ENCODE measurements at places on chromosomes 7 and 10. TPM values are rescaled to one million over a fixed set of nuclear protein-coding genes. Genes with fewer than 3 reads are reported as not detected.

DNA sequence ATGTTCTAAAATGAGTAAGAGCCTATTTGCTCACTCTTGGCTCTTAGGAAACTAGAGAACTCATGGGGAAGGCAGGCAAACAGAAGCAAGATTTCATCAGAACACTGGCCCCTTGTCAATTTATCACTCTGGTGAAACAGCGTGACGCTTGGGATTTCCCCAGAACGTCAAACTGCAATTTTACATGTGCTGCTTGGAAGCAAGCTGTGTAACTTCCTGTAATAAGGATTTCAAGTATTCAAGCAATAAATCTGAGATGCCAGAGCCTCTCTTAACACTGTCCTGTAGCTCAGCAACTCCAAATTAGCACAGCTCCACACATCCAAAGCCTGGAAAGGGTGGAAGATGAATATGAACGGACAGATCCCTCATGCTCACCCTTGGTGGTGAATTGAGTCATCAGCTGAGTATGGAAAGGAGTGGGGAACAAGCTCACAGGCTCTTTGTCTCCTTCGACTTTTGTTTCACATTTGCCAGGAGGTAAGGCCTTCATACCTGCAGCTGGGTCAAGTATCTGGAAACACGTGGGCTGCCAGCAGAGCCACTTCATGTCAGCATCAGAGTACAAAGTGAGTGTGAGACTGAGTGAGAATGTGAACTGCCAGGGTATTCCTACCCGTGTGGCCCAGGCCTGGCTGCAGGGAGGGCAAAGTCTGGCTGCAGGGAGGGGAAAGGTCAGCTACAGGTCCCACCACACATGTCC lies 140.4 kb upstream of the NAMPT start:
- no peaks in the 10 kb centered on the region for H3K36me3 ChIP-seq
- no peaks in the 10 kb centered on the region for H3K27me3 ChIP-seq
- H3K27ac ChIP-seq, result peak overlapping the region; percentile 89

The CALD1 gene
- 17.9 TPM for polyA plus RNA-seq

DNA sequence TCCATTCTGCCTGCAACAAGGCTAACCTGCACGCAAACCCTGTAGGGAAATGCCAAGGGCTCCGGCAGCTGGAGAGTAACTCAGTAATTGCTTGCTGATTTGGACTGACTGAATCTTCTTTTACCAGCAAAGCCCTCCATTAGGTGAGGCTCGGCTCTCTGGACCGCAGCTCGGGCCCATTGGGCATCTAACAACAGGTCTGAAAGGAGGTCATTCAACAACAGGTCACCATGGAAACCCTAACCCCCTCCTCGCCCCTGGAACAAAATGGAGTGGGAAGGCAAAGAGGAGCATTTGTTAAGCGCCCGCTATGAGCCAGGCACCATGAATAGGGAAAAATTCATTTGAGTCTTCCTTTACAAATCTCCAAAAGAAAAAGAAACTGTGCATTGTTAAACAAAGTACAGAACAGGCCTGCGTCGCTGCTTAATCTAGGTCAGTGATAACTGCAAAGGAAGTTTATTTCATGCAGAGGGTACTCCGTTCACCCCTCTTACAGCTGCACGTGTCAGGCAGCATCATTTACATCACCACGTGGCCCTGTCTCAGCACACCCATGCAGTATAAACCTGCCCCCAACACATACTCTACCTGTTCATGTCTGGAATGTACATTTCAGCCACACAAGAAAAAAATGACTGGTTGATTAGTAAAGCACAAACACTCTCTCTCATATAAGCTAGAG lies 248.8 kb upstream of the NEBL start:
- no peak overlapping the region for H3K4me3 ChIP-seq
- H3K27ac ChIP-seq, result no peak overlapping the region
- H3K36me3 ChIP-seq, result no peaks in the 10 kb centered on the region
- no peaks in the 10 kb centered on the region for H3K4me1 ChIP-seq
- DNase-seq, result no peak

The SPDYE16 gene
- 0.04 TPM for polyA plus RNA-seq

- peak overlapping the region; percentile 73 for H3K27ac ChIP-seq
- H3K4me3 ChIP-seq, result no peak overlapping the region
- no peaks in the 10 kb centered on the region for H3K36me3 ChIP-seq
- peak; percentile 88 for DNase-seq
These were observed 70.5 kb downstream of the ZMIZ1 start for GRCh38 chr10:79139124-79139835.

All from psoas muscle (tissue), 8 donors.